ENCODE measurements at places on chromosomes 2 and 18.

DNA sequence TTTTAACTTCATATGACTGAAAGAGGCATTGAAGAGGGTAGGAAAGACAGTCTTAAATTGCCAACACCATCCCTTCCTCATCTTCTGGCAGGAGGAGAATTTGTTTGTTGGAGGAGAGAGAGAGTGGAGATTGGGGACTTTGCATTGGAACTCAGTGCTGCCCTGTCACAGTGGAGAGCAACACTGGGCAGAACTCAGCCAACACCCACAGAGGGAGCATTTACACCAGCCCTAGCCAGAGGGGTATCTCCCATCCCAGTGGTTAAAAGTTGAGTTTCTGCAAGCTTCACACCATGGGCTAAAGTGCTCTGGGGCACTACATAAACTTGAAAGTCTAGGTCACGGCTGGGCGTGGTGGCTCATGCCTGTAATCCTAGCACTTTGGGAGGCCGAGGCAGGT lies 174.1 kb downstream of the ANKRD30B start:
- DNase-seq: no peak

GRCh38 chr2:102301867-102302362 lies 9.4 kb upstream of the IL1RL1 start:
- peak; percentile 30 for DNase-seq

GRCh38 chr2:74429487-74430451 lies 8.2 kb downstream of the WDR54 start:
- DNase-seq: no peak

DNA sequence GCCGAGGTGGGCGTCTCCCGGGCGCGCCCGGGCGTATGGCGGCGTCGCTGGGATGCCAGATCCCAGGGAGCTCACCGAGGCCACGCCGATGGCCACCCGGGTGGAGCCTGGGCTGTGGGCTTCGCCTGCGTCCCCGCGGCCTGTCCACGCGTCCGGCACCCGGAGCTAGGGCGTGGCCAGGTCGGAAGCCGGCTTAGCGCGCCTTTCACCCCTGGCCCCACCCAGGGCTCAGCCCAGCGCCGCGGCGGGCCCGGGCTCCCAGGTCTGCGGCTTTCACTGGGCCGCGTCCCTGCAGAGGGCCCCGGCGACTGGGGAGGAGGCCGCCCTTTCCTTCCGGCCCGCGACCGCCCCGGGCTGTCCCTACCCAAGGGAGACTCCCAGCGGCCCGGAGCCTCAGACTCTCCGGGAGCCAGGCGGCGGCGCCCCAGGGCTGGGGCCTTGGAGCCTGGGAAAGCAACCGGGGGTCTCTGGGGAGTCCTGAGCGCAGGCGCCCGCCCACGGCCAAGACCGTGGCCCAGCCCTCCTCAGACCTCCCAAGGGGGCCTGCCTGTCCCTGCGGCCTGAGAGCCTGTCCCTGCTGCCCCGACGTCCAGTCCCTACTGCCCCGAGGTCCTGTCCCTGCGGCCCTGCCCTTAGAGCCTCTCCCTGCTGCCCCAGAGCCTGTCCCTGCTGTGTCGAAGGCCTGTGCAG lies 36.3 kb upstream of the ITM2C start:
- no peak for DNase-seq

DNA sequence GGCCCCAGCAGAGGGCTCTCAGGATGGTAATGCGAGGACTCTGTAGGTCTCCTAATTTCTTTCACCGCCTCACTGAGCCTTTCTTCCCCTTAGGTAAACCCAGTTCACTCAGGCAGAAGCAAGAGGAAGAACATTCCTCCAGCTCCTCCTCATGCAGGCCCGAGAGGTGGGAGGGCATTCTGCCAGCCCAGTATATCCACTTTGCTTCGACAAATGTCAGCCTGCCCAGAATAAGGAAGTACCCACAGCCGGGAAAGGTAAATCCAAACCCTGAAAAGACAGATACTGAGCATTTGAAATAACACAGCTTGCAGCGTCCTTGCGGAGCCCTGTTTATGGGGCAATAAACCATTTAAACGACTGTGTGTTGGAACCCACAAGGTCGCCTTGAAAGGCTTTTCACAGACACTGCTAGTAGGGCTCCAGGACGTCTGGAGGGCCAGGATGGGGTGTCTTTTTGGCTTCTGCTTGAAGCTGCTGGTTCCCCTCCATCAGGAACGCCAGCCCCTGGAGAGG lies 63.0 kb upstream of the STPG4 start:
- DNase-seq: no peak

DNA sequence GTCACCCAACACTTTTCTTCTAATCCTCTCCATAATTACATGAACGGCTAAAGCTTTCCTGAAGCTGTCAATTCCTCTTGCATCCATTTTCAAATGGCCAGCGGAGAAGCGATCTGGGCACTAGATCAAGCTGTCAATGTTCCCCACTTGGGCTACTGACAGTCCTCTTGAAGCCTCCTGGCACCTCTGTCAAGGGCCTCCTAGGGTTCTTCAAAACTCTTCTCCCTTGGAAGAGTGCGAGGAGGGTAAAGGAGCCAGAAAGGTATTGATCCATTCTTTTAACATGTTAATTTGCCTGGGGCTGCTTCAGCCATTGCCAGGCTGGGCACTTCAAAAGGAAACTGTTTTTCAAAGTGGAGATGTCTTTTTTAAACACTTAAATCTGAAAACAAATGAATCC lies 19.8 kb downstream of the EPHA4 start:
- DNase-seq: no peak

GRCh38 chr2:47187069-47187468 lies 32.0 kb upstream of the STPG4 start:
- no peak for DNase-seq

DNA sequence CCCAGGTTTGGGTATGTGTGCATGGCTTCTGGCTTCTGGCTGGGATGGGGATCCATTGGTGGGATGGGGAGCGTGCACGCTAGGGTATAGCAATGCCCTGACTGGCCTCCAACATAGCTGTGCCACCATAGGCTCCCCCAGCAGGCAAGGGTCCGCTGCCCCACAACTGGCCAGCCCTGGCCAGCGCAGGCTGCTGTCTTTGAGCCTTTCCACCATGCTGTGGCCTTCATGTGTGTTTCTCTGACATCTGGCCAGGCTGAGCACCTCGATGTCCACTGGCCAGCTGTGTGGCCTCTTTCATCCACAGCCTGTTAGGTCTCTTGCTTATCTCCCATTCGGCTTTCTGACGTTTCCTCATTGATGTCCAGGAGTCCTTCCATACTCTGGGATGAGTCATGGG lies 231.3 kb downstream of the NDUFA10 start:
- DNase-seq: no peak

DNA sequence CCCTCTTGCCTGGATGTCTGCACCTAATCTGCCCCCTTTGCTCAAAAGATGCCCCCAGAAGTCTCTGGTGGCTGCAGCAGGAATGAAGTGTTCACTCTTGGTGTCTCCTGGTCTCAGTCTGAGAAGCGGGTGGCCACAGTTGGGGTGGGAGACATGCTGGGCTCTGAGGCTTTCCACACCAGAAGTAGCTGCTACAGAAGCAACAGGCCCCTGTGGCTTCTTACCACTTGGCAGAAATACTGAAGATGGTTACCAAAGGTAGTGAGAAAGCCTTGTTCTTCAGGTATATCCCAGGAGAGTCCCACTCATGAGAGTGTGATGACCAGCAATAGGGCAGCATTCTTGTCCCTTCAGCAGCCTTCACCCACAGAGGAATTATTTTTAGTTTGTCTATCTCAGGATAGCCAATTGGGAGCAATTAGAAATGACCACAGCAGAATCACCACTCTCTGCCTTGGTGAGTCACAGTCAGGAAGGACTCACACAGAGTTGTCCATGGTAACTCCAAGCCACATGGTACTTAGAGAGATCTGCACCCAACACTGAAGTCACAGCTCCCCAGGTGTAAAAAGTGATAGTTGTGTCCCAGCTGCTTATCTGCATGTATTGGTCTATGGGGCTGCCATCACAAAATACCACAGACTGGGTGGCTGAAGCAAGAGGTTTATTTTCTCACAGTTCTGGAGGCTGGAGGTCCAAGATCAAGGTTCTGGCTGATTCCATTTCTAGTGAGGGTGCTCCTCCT lies 169.8 kb upstream of the ID2 start:
- DNase-seq: no peak

- no peak for DNase-seq
These were observed 87.6 kb downstream of the FAM228A start for GRCh38 chr2:24262421-24262970.

- no peak for DNase-seq
These were observed 17.4 kb downstream of the COPS7B start for GRCh38 chr2:231803501-231804138.

- DNase-seq: no peak
These were observed 107.0 kb upstream of the PTPRM start for GRCh38 chr18:7459851-7460770.

DNA sequence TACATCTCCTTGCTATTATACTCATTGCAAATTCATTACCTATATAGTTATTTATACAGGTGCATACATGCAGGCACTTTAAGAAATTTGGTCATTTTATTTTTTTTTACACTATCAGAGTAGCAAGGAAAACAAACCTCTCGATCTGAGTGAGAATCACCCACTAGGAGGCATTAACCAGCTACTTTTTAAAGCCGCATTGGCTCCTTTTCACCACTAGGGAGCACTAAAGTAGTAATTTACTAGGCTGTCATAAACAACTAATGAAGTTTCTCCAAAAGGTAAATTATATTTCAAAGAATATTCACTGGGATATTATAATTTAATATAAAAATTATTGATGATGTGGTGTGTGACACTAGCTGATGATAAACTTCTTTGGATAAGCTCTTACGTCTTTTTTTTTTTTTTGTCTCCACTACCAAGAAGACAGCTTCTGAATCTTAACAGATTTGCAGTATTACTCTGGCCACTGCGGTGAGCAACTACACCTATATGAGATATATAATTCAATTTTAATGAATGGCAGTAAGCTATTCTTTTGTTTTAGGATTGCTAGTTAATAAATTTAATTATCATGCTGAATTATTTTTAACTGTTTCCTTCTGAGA lies 101.9 kb downstream of the NOL4 start:
- DNase-seq: peak; percentile 5

DNA sequence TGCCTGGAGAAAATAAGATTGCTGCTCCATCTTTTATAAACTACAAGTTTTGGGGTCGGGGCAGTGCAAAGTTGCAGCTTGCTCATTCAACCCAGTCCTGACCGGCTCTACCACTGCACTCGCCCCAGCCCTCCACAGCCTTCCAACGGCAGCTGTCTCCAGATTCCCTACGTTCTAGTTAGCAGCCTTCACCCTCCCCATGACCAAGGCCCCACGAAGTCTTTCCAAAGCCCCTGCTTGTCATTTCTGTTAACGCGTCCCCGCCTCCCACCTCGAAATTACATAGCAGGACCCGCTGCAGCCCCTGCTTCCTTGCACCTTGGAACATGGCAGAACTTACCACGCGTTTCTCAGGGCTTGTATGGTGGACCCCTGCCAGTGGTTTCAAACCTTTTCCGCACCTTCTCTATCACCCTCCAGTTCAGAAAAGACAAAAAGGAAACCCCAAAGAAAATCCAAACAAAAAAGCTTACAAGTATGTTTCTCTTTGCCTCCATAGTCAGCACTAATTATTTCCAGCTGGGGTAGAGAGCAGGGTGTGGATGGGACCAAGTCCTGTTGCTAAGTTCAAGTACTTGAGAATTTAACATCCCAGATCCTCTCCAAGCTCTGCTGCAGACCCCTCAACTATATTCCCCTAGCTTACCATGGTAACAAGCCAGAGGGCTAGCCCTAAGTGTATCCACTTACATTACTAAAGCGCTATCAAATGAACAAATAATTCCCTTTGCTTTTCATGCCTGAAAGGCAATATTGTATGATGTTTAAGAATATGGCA lies 161.5 kb downstream of the TGIF1 start:
- DNase-seq: no peak

- no peak for DNase-seq
These were observed 777.1 kb downstream of the RNF144A start for GRCh38 chr2:7694076-7694985.

GRCh38 chr18:35495536-35496314 lies 2.0 kb downstream of the INO80C start:
- DNase-seq: no peak

GRCh38 chr2:2102866-2103653 lies 228.0 kb downstream of the MYT1L start:
- DNase-seq: no peak

- DNase-seq: no peak
These were observed 281.3 kb downstream of the TDRD15 start for GRCh38 chr2:21404827-21405625.

- no peak for DNase-seq
These were observed 67.8 kb downstream of the STK39 start for GRCh38 chr2:168179592-168179991.

- no peak for DNase-seq
These were observed 379.1 kb upstream of the FIGN start for GRCh38 chr2:164114937-164115336.

- DNase-seq: no peak
These were observed 893.2 kb upstream of the CRIM1 start for GRCh38 chr2:35462226-35462998.

DNA sequence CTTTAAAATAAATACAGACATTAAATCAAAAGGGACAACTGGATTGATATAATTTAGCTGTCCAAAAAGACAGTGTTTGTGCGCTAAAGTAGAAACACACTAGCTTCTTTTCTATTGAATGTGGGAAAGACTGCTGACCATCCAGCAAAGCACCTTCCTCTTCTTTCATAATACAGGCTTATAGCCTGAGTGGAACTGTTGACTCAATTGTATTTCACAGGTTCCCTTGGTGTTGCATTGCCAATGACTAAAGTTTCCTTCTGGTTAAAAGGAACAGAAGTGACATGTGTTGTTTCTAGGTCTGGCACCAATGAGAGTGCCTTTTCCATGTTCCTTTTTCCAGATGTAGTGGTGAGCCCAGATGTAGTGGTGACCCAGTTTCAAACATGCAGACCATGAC lies 412.3 kb downstream of the RNF144A start:
- no peak for DNase-seq

DNA sequence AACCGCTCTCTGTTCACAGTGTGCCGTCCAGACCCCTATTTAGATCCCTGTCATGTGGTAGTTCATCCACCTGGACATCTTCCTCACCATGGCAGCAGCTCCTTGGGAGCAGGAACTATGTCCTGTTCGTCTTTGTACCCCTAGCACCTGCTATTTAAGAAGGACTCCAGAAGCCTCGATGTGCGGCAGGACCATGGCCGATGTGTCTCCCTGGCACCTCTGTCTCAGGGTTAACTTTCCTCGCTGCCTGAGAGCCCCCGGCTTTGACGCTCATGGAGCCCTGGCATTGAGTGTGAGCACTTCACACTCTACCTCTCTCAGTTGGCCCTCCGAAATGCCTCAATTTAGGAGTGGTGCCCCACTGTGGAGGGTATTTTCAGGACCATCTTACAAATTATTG lies 152.0 kb downstream of the FAM210A start:
- DNase-seq: no peak

- no peak for DNase-seq
These were observed 138.6 kb upstream of the FHL2 start for GRCh38 chr2:105537466-105537865.

- DNase-seq: no peak
These were observed 46.5 kb upstream of the SULT1C3 start for GRCh38 chr2:108193251-108193650.

- DNase-seq: no peak
These were observed 564.0 kb downstream of the TNS1 start for GRCh38 chr2:217438821-217439220.

GRCh38 chr2:108905906-108906305 lies 83.1 kb downstream of the EDAR start:
- DNase-seq: no peak

Measured in CMK (cell line).